ENCODE measurements at places on chromosomes 1 and 21.

- peak; percentile 98 for DNase-seq
Measured at GRCh38 chr1:234851450-234852438, 241.8 kb upstream of the IRF2BP2 start.

DNA sequence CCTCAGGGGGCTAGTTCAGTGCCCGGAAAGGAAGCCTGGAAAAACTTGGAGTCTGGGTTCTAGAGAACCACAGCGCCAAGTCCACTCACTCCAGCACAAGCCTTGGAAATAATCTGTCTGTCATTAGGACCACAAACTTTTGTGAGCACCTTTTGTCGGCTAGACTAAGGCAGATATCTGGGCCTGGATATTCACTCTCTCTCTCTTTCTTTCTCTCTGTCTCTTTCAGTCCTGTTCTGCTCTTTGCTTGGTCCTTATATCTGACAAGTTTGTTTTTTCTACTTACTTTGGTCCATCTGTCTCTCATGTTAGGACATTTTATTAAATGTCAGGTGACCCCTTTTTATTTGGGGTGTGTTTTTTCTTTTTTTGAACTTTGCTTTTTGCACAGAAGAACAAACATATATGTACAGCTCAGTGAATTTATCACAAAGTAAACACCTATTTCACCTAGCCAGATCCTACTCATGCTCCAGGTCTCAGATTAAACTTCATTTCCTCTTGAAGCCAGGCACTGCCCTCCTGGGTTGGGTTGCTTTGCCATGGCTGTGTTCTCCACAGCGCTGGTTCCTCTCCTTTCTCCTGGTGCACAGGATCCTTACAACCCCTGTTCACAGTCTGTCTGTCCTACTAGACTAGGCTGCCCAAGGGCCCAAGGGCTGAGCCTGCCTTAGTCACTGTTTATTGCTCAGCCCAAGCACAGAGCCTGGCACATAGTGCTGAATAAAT, 40.8 kb downstream of the TCEANC2 start:
- DNase-seq: no peak

DNA sequence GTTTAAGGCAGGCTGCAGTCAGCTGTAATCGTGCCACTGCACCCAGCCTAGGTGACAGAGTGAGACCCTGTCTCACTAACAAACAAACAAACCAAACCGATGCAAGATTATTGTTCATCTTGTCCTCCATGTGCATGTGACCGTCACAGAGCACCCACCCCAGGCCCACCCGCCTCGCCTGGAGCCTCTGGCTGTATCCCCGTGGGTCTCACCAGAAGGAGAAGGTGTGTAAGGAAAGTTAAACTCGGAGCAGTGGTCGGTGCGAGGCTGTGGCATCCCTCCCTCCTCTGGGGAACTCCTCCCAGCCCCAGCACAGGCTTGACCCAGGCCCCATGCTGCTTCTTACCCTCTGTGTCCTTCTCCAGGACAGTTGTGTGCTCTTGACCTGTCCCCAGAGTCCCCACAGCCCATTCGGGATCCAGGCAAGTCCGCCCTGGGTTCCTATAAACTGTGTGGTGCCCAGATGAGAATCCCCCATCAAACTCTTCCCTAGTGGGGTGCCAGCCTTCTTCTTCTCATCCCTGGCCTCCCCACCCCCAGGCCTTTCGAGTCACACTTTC, 318.4 kb downstream of the AJAP1 start:
- DNase-seq: no peak

- no peak for DNase-seq
Measured at GRCh38 chr1:203480525-203481084, 5.0 kb downstream of the PRELP start.

GRCh38 chr1:205714190-205714905, 34.0 kb upstream of the SLC45A3 start:
- DNase-seq: peak; percentile 59

DNA sequence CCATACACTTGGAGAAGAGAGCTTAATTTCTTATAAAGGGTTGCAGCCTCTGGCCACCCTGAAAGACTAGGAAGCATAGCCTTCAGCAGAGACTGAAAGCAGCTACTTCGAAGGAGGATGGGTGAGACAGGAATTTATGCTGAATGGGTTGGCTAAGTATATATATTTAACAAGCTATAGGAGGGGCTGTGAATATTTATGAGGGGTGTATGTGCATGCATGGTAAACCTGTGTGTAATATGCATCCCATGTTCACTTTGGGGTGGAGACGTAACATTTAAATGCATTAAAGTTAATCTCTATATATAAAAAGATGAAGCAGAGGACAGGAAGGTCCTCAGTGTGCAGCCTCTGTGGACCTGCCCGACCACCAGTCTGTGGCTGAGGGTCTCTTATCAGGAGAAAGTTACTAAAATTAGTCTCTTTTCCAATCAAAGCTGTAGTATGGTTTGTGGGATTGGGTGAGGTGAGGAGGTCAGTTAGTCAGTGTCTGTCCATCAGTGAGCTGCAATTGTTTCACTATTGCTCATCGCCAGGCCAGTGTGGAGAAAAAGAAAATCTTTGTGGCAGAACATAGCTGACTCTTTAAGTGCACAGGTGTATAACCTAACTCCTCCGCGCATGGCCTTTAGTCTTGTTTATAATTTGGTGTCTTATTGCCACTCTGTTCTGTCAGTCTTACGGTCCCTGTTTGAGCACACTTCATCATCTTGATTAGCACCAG, 35.4 kb upstream of the DSCAM start:
- DNase-seq: no peak

GRCh38 chr21:29496337-29496736, 197.6 kb downstream of the BACH1 start:
- DNase-seq: peak; percentile 42

- no peak for DNase-seq
Measured at GRCh38 chr1:184567009-184567408, 180.2 kb downstream of the C1orf21 start.

DNA sequence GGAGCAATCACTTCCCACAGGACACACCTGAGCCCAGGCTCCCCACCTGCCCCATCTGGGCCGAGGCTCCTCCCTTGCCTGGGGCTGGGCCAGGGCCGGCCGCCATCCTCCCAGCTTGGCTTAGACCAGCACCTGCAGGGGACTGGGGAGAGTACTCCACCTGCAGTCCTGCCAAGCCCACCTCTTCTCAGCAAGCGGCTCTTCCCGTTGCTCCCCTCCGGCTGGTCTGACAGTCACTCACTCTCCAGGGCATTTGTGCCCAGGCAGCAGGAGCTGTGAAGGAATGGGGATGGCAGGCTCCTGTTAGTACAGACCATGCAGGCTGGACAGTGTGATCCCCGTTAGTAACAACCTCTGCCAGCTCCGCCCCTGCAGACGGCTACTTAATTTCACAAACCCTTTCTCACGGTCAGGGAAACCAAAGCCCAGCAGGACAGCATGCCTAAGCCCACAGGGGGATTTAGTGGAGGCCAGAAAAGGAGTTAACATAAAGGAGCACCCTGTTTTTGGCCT, at the start of gene FYB2:
Gene FYB2, minus strand, starts transcription at position 18 of the 513 bp plus-strand sequence. CDS start 114 bp downstream, outside the sequence.
- DNase-seq: no peak

DNA sequence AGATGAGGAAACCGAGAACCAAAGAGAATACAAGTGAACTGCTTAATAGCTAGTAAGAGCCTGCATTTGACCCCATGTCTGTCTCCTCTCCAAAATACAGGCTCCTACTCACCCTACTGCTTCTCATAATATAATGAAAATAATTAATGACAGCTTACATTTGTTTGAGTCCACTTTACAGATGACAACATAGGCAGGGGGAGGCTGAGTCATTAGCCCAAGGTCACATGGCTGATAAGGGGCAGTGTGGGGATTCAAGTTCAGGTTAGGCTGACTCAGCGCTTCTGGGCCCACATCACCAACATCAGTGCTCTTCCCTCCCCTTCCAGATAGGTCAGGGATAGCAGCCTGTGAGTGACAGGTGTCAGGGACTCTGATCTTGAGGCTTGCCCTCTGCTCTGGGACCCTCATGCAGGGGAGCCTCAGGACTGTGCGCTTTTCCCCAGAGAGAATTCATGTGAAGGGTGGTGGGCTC, 16.2 kb downstream of the AZIN2 start:
- no peak for DNase-seq

DNA sequence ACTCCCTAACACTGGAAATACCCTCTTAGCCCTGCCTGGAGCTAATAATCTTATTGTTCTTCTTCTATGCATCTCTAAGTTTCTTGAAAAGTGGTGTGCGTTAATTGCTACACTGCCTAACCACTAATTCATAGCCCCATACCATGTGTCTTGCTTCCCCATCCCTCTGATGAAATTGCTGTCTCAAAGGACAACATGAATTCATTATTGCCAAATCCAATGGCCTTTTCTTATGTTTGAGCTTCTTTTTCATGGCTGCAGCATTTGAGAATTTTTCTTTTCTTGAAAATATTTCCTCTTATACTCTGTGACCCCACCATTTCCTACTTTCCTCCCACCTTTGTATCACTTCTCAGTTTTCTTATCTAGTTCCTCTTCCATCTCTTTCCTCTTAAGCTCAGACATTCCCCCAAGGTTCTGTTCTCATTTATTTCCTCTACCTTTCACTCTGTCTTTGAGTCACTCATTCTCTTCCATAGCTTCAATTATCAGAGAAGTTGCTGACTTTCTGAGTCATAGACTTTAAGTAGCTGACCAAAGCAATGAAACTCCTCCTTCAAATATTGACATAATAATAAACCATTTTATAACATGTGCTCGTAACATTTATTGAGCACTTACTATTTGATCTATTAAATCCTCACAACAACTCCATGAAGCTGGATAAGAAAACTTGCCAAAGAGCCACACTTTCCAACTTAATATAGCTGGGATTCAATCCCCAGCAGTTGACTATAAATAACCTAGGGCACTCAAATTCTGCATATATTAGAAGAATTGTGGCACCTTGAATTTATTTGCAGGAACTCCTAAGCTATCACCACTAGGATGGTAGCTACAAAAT, 35.5 kb upstream of the ATP6V1G3 start:
- peak; percentile 85 for DNase-seq

- DNase-seq: no peak
Measured at GRCh38 chr1:10938741-10939417, 73.6 kb upstream of the TARDBP start.

DNA sequence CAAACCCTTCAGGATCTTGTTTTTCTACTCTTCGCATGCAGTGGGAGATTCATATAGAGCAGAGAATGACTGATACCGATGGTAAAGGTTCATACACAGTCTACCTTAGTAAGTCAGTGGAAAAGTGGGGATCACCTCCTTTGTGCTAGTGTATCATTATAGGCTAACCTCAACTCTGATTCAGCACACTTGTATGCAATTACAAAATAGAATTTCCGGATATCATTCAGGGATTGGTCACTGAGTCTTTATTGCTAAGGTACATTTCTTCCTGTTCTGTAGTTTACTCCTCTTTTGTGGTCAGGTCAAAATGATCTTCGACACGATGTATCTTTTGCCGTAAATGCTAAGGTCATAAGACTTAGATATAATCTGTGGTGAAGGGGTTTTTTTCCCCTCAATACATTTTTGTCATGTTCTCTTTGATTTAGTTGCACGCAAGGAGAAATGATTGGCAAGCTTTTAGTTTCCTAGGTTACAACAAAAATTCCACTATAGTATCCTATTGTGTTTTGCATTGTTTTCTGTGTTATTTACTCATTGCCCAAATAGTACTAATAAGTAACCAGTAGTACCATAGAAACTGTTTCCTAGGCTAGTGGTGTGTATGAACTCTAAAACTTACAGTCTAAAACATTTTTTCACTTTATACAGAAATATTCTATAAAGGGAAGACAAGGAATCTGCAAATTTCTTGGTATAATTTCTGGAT, 35.7 kb upstream of the PLA2G4A start:
- no peak for DNase-seq

DNA sequence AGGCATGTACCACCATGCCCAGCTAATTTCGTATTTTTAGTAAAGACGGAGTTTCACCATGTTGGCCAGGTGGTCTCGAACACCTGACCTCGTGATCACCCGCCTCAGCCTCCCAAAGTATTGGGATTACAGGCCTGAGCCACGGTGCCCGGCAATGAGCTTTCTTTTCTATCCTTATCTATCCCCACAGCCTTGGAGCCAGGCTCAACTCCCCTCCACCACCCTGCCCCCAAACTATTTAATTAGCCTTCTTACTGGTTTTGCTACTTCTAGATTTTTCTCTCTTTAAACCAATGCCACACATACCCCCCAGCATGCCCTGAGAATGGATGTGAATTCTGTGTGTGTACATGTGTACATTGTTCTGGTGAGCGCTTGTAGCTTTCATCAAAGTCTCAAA, 5.7 kb upstream of the VANGL2 start:
- DNase-seq: no peak

GRCh38 chr1:83102630-83103071, 896.3 kb downstream of the TTLL7 start:
- no peak for DNase-seq

DNA sequence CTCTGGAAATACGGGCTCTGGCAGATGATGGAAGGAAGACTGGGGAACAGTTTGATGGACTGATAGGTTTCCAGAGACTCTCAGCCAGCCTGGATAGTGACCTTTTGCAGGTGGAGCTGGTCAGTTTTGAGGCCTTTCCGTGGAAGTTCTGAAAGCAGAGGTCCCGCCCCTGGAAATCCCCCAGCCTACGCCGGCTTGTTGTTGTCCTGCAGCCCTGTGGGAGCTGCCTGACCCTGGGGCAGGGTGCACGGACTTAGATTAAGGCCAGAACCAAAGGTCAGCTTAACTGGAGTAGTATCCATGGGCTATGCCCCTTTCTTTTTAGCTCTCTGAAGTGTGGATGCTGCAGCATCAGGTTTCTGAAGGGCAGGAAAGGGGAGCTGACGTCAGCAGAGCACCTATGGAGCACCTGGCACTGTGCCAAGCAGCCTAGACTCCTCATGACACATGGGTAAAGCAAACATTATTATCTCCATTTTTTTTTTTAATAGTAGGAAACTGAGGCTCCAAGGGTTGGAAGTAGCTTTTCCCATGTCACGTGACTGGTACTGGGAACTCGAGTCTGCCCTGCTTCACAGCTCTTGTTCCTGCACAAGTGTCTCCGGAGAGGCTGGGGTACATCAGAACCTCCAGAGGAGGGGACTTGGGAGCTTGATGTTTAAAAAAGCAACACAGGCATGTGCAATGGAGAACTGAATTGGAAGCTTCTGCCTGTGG, 38.5 kb downstream of the IER5 start:
- DNase-seq: no peak

GRCh38 chr1:39076127-39076798, 50.1 kb downstream of the NDUFS5 start:
- DNase-seq: no peak

- no peak for DNase-seq
Measured at GRCh38 chr1:212567638-212568037, 40.9 kb upstream of the ATF3 start.

All from MV-4-11 (cell line).